ENCODE measurements at places on chromosomes 7 and 10.

GRCh38 chr10:22539579-22540298 is 174.6 kb downstream of the PIP4K2A start:
- no peak for DNase-seq

DNA sequence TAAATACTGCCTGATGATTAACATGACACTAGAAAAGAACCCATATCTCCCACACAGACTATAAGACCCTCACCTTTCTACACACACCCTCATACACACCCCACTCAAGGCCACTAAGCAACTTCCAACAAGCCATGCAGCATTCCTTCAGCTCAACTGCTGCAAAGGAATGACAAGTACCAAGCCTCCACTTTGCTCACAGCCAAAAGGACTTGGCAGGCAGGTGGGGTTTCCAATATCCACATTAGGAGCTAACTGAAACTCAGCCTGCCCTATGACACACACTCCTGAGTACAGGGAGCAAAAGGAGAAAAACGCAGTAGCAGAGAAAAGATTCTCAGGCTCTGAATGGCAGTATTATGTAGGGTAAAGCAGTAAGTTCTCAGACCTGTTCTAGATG is 13.4 kb downstream of the USP54 start:
- DNase-seq, result no peak

- DNase-seq, result no peak
These were observed 54.7 kb downstream of the ADAMTS14 start for GRCh38 chr10:70726909-70727495.

GRCh38 chr10:44024356-44025116 is 360.4 kb downstream of the CXCL12 start:
- no peak for DNase-seq

DNA sequence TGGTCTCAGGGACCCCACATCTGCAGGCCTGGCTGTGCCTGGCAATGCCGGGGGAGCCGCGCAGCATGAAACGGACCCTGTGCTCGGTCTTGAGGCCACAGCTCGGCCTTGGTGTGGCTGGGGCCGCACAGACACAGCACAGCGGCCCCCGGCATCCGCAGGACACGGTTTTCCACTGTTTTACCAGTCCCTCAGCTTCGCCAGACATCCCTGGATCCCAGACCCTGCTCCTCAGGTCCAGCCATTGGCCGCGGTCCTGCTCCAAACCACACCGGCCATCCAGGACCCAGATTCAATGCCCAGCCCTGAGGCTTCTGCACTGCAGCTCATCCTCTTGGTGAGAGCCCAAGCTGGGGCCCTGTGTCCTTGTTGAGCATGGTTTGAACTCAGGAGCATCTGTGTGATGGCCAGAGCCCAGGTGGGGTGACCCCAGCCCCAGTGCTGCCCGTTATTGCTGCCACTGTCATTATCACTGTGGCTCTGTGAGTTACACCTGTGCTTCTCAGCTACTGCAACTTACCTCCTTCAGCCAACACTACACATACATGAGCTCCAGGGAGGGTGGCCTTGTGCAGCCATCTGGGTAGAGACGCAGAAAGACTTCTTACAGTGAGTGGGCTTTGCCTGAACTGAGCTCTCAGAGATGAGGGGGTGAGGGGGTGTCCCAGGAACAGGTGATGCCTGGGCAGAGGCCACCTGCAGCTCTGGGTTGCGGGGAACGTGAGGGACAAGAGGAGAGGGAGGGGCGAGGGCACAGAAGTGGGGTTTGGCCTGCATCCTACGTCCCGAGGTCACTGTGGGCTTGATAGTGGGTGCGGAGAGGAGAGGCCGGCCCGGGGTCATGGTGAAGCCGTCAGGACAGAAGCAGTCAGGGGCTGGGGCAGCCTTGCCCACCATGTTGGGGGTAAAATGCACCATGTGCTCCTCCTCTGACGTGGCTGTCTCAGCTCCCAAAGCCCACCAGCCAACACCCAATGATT is 567.6 kb downstream of the PTPRN2 start:
- DNase-seq, result no peak

- no peak for DNase-seq
These were observed 263.0 kb downstream of the PHF14 start for GRCh38 chr7:11236680-11237079.

- no peak for DNase-seq
These were observed 544.1 kb downstream of the HTR7 start for GRCh38 chr10:90313576-90314325.

DNA sequence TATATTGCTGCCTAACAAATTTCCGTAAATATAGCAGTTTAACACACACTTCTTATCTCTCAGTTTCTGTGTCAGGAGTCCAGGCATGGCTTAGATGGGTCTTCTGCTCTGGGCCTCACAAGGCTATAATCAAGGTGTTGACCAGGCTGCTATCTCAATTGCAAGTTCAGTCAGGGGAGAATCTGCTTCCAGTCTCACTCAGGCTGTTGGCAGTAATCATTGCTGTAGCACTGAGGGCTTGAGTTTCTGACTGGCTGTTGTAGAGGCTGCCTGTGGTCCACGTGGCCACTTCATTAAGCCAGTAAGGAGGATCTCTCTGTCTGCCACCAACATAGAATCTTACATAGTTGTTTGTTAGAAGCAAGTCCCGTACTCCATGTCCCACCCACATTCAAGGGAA is 138.4 kb downstream of the ST7 start:
- DNase-seq, result no peak

GRCh38 chr7:92612501-92612900 is 22.3 kb upstream of the FAM133B start:
- DNase-seq, result no peak

DNA sequence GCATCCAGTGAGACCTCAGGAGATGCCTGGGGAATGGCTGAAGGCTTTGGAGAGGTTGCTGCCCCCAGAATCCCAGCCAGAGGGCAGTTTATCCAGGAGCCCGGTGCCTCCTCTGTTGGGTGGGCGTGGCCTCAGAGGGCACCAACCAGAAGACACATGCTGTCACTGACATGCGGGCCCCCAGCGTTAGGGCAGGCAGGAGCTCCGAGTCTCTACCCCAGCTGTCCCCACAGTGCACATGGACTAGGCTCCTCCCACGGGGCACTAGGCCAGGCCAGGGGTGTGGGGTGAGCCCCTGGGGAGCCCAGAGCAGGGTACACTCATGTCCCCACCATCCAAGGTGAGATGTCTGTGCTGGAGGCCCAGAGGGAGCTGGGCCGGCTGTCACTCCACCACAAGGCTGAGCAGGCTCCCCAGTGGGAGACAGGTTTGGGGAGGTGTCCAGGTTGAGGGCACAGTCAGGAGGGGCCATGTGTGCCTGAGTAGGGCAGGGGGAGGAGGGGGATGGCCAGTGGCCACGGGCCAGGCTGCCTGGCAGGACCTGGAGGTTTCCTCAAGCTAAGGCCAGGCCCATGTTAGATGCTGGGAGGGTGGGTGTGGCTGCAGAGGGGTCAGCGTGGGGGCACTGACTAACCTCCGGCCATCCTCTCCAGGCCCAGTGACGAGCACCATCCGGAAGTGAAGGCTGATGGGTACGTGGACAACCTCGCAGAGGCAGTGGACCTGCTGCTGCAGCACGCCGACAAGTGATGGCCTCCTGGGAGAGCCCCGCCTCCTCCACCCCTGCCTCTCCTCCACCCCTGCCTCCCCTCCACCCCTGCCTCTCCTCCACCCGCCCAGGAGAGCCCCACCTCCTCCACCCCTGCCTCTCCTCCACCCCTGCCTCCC is 131.3 kb downstream of the FAM53B start:
- DNase-seq, result no peak

DNA sequence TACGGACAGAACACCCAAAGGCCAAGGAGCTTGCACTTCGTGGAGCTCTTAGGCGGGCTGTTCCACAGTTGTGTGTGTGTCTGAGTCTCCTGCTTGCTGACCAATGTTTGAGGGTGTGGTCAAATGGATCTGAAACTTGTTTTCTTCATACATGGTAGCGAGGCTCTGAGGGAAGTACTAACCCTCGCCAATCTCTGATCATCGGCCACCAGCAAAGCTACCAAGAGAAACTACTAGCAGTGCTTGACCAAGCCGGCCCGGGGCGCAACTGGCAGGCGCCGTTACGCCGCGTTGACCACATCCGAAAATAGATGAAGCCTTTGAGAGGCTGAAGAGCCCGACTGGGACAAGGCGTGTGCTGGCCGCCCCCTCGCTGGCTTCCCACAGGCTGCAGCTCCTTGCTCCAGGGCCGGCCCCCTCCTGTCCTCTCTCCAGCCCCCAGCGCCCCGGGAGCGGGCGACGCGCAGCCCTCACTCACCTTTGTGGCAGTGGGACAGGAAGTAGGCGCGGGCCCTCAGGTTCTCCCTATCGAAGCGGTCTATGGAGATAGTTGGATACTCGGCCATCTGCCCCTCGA is 384 bp downstream of the DCLRE1C start:
- DNase-seq, result no peak

GRCh38 chr7:767941-768731 is 41.1 kb upstream of the PRKAR1B start:
- DNase-seq, result peak; percentile 28

DNA sequence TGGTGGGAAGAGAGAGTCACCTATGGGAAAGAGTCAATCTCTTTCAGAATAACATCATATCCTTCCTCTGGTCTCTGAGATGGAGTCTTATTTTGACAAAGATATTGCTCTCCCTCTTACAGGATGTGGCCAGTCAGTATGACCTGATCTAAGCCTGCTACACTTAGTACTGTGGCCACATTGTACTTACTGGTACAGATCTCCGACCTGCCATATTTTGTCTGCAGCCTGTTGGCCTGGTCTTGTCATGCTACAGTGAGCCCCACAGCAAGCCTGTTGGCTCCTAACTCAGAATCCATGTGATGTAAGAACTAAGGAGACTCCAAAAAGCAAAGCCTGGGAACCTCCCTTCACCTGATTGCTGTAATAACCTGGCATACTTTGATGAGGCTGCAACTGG is 377.8 kb downstream of the SFMBT2 start:
- no peak for DNase-seq

DNA sequence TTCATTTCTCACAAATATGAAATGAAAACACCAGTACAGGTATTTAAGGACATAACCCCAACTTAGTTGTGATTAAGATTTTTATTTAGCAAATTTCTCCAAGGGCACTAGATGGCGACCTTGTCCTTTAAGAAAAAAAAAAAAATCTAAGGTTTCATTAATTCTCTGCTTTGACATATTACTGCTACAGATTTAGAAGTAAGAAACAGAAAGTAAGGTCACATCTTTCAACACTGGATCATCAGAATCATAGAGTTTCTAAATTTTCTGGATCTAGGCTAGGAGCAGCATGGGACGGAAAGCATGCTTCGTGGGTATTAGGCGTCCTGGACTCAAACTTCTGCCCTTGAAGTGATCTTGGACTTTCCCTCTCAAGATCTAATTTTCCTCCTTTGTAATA is 85.5 kb upstream of the PRKG1 start:
- no peak for DNase-seq

GRCh38 chr10:21403256-21404015 is 122.0 kb downstream of the SKIDA1 start:
- DNase-seq, result no peak

DNA sequence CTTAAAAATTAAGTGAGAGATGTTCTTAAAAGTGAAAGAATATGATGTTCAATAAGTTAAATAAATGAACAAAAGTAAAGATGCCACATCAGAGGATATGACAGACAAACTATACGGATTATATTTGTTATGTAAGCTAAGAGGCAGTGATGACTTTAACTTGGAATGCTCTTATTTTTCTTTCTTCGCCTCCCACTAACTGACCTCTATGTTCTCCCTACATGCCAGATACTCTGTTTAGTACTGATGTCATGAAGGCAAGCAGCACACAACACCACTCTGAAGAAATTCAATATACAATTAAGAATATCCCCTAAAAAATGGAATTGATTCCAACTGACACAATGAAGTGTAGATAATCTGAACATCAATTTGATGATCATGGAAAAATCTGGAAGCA is 223.4 kb downstream of the DOCK4 start:
- DNase-seq, result no peak

- DNase-seq, result no peak
These were observed 4.4 kb upstream of the RAMP3 start for GRCh38 chr7:45153233-45153632.

DNA sequence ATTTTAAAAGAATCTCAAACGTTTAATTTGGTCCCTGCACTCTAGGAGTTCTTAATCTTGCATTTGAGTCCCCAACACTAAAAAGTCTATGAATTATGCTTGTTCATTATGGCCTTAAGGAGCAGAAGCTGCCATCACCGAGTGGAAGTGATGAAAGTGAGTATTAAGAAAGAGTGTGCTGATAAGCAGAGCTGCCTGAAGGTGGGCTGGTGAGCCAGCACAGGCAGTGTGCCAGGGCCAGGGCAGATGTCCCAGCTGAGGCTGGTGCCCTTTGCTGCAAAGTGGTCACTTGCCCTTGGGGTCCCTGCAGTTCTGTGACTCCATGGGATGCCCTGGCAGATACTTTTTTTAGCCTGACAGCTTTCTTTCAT is 72.9 kb upstream of the LOXL4 start:
- DNase-seq, result no peak

DNA sequence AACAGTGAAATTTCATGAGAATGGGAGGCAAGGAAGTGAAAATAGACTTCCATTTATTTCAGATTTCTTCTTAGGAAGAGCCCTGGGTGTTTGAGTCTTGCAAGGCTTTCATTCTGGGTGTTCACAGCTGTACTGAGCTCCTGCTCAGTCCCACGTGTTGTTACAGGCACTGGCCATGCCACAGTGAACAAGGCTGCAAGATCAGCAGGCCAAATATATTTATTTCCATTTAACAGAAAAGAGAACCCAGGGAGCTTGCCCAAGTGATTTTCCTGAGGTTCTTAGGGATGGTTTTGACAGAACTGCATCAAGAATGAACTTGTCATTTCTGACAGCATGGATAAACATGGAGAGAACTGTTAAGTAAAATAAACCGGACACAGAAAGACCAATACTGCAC is 54.5 kb upstream of the CD36 start:
- DNase-seq, result no peak

GRCh38 chr10:114289096-114289436 is 50.0 kb downstream of the VWA2 start:
- no peak for DNase-seq

- no peak for DNase-seq
These were observed 3.5 kb downstream of the STK17A start for GRCh38 chr7:43586251-43586900.

DNA sequence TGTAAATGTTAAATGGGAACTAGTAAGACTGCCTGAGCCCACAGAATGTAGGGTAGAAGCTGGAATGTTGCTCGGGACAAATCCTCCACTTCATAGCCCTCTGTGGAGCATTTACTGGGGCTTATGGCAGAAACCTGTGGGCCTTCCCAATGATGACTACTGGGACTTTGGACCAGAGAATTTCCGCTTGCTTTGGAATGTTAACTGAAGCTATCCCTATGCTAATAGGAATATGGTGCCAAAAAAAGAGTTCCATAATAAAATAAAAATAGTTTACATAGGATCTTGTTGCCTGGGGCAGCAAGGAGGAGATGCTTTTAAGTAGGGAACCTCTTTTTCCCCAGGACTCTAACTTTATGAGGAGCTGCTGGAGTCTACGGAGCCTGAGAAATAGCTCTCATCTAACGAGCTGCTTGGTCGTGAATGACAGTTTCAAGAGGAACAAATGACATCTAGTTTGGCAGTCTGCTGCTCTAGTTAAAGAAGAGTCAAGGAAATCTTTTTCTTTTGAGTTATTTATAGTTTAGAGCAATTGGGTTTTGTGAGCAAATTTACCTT is 5.7 kb upstream of the DYNC2I1 start:
- DNase-seq, result no peak

All from activated T-cell treated with anti-CD3 and anti-CD28 coated beads for 48 hours (primary cell).